Heart left ventricle (tissue), 16 donors: ENCODE measurements at places on chromosomes 2 and 18. TPM values are rescaled to one million over a fixed set of nuclear protein-coding genes. Genes with fewer than 3 reads are reported as not detected.

DNA sequence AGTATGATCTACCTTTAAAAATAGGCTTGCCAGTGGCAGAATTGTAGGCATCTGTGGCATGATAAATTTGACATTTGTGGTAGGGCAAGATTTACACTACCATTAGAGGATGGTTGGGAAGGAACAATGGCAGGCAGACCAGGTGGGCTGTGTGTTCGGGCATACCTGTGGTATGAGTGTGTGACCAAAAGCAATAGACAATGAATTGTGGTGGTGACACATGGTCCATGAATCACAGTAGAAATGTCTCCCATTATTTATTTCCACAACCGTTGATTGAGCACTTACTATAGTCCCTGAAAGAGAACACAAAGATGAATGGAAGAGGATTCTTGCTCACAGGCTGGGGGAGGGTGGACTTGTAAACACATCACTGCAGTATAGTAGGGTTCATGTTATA is 29.9 kb upstream of the RUFY4 start:
- H3K36me3 ChIP-seq = no peaks in the 10 kb centered on the region
- peaks cover 2% of the 10 kb centered on the region for H3K4me1 ChIP-seq

DNA sequence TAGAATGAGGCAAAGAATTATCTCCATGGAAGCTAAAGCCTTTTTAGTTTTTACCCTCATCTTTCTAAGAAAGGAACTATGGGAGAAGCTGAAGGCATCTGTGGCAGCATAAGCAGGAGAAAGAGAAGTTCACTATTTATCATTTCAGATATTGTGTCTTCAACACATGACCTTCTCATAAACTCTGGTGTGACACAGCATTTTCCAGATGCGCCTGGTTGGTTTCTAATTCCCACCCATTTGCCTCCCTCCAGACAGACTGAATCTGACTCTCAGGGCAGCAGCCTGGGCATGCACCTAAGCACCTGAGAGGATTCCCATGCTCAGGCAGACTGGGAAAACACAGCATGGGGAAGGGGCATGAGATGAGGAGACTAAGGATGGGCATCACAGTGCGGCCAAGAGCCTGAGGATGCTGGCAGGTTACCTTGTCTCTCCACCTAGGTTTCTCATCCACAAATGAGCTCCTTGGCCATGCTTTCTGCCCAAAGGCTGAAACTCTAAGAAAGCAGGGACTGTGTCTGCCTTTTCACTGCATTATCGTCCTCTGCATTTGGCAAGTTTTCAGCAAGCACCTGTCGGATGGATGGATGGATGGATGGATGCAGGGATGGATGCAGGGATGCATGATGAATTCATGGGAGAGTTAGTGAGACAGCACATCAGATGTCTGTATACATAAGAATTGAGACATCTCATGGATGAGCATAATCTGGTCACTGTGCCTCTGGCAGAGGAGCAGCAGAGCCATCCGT is 28.8 kb upstream of the SULT1C4 start:
- no peak overlapping the region for H3K27ac ChIP-seq
- no peaks in the 10 kb centered on the region for H3K36me3 ChIP-seq
- H3K4me1 ChIP-seq = no peaks in the 10 kb centered on the region
- no peak for DNase-seq
- peaks cover 12% of the 10 kb centered on the region for H3K27me3 ChIP-seq
- no peak overlapping the region for H3K4me3 ChIP-seq

GRCh38 chr2:208083807-208084206 is 40.5 kb downstream of the CRYGD start:
- DNase-seq = no peak
- no peaks in the 10 kb centered on the region for H3K4me1 ChIP-seq
- H3K27me3 ChIP-seq = no peaks in the 10 kb centered on the region
- H3K36me3 ChIP-seq = no peaks in the 10 kb centered on the region
- H3K27ac ChIP-seq = no peak overlapping the region

DNA sequence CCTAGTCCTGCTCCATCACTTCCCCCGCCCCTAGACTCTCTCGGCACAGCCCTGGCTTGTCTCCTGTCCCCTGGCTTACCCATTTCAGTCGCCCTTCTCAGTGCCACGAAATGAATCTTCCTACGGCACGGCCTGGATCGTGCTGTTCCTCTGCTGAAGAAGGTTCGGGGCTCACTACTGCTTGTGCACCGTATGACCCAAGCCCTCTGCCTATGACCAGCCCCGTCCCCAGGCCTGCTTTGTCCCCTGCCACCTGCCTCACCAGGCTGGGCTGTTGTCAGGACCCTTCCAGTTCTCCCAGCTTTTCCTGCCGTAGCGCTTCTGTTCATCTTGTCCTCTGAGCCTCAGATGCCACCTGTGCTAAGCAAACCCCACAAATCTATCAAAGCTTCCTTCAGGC is 13.9 kb downstream of the CHMP1B start:
- H3K36me3 ChIP-seq = no peaks in the 10 kb centered on the region
- no peaks in the 10 kb centered on the region for H3K4me1 ChIP-seq
- DNase-seq = no peak
- H3K27me3 ChIP-seq = no peaks in the 10 kb centered on the region
- no peak overlapping the region for H3K27ac ChIP-seq

GRCh38 chr2:232228971-232229894 is 149.3 kb upstream of the ALPP start:
- H3K27me3 ChIP-seq = no peaks in the 10 kb centered on the region
- peaks cover 7% of the 10 kb centered on the region for H3K4me1 ChIP-seq
- H3K36me3 ChIP-seq = no peaks in the 10 kb centered on the region
- H3K27ac ChIP-seq = no peak overlapping the region

DNA sequence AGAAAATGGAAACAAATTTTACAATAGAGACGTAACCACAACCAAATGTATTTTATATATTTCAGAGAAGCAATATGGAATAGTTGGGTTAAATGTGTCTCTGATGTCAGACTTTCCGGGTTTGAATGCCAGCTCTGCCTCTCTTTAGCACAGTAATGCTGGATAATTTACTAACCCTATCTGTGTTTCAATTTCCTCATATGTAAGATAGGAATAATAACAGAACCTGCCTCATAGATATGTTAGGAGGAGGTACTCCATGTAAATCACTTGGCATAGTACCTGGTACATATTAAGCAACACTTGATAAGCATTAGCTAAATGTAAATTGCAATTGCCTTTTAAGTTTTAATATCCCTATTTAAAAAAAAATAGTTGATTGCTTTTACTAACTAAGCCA is 231.3 kb upstream of the ZC3H15 start:
- no peaks in the 10 kb centered on the region for H3K27me3 ChIP-seq
- H3K36me3 ChIP-seq = no peaks in the 10 kb centered on the region
- no peaks in the 10 kb centered on the region for H3K4me1 ChIP-seq
- no peak overlapping the region for H3K4me3 ChIP-seq
- no peak overlapping the region for H3K27ac ChIP-seq

- H3K27me3 ChIP-seq = no peaks in the 10 kb centered on the region
- no peak for DNase-seq
- H3K4me1 ChIP-seq = no peaks in the 10 kb centered on the region
- no peak overlapping the region for H3K27ac ChIP-seq
- H3K36me3 ChIP-seq = no peaks in the 10 kb centered on the region
These were observed 26.0 kb upstream of the GALR1 start for GRCh38 chr18:77223653-77224052.

- peak overlapping the region; percentile 81 for H3K4me3 ChIP-seq
- H3K4me1 ChIP-seq = peaks cover 44% of the 10 kb centered on the region
- no peaks in the 10 kb centered on the region for H3K36me3 ChIP-seq
- no peak for DNase-seq
- H3K27ac ChIP-seq = peak overlapping the region; percentile 98
- no peaks in the 10 kb centered on the region for H3K27me3 ChIP-seq
These were observed 1.2 kb downstream of the ZNF236 start for GRCh38 chr18:76823587-76824011.

DNA sequence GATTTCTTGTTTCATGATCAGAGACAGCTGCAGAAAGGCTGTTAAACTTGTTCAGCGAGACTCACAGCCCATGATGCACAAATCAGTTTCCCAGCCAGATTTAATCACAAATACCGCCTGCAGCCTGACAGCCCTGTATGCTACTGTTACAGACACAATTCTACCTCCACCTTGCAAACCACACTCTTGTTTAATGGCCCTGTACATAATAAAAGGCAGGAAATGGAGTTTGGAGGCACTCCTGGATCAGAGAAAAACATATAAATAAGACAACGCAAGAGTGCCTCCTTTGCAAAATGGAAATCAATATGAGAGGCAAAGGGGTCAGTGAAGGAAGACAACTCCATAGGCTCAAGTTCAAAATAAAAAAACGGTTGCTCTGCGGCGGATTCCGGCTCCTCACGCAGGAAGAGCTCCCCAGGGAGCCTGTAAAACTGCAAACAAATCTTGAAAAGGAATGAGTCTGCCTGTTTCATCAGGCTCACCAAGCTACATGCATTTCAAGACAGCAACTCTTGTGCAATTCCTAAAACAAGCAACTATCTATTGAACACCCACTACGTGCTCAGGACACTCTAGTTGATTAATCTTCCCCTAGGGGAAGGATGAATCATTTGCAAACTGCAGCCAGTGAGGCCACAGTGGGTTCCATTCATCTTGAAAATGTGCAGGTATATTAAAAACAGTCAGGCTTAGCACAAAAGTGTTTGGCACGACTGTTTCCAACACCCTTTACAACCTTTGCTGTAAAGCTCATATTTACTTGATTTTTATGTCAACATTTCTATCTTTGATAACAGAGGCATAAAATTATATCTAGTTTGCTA is 37.5 kb downstream of the TBC1D8 start:
- DNase-seq = no peak
- no peaks in the 10 kb centered on the region for H3K27me3 ChIP-seq
- no peaks in the 10 kb centered on the region for H3K36me3 ChIP-seq
- peak overlapping the region; percentile 86 for H3K27ac ChIP-seq
- peaks cover 92% of the 10 kb centered on the region for H3K4me1 ChIP-seq

GRCh38 chr2:84885111-84885510 is 4.2 kb upstream of the TRABD2A start:
- no peak overlapping the region for H3K4me3 ChIP-seq
- no peaks in the 10 kb centered on the region for H3K27me3 ChIP-seq

- peak overlapping the region; percentile 86 for H3K27ac ChIP-seq
- no peak for DNase-seq
- H3K36me3 ChIP-seq = no peaks in the 10 kb centered on the region
- H3K4me3 ChIP-seq = peak overlapping the region; percentile 69
- peaks cover 18% of the 10 kb centered on the region for H3K4me1 ChIP-seq
These were observed 43.8 kb downstream of the SERTAD2 start for GRCh38 chr2:64609942-64610281.

DNA sequence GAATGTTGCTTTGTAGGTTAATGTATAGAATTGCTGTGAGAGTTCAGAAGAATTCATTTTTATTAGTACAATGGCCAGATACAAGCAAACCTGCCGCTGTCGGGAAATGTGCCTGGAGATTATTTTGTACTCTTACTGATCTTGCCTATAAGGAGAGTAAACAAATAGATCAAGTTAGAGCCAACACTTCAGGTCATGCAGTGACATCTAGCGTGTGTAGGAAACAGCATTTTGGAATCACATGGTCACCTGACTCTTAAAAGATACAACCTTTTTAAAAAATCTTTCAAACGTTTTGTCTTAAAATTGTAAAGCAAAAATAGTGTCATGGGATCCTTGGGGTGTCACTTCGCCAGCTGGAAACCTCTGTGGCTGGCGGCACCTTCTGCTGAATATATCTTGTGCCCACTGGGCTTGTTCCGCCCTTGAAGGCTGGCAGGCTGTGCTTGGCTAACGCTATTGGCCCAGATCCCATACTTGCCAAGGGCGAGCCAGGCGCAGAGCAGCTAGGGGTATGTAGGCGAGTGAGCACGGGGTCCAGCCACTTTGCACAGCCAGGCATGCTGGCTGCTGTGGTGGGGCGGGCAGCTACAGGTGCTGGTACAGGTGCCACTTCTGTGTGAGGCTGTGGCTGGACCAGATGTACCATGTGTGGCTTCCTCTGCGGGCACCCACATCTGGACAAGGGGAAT is 19.5 kb upstream of the RPRM start:
- H3K36me3 ChIP-seq = no peaks in the 10 kb centered on the region
- no peak for DNase-seq
- no peaks in the 10 kb centered on the region for H3K4me1 ChIP-seq
- H3K27me3 ChIP-seq = no peaks in the 10 kb centered on the region
- no peak overlapping the region for H3K4me3 ChIP-seq
- H3K27ac ChIP-seq = no peak overlapping the region

GRCh38 chr18:51361130-51361860 is 163.8 kb upstream of the MEX3C start:
- H3K27ac ChIP-seq = no peak overlapping the region
- H3K4me1 ChIP-seq = peaks cover 3% of the 10 kb centered on the region
- DNase-seq = no peak
- no peaks in the 10 kb centered on the region for H3K36me3 ChIP-seq
- H3K27me3 ChIP-seq = no peaks in the 10 kb centered on the region
- H3K4me3 ChIP-seq = no peak overlapping the region

GRCh38 chr2:140947236-140947635 is 1183.6 kb downstream of the LRP1B start:
- no peak overlapping the region for H3K4me3 ChIP-seq
- H3K36me3 ChIP-seq = no peaks in the 10 kb centered on the region
- no peak overlapping the region for H3K27ac ChIP-seq
- no peaks in the 10 kb centered on the region for H3K4me1 ChIP-seq
- H3K27me3 ChIP-seq = no peaks in the 10 kb centered on the region

DNA sequence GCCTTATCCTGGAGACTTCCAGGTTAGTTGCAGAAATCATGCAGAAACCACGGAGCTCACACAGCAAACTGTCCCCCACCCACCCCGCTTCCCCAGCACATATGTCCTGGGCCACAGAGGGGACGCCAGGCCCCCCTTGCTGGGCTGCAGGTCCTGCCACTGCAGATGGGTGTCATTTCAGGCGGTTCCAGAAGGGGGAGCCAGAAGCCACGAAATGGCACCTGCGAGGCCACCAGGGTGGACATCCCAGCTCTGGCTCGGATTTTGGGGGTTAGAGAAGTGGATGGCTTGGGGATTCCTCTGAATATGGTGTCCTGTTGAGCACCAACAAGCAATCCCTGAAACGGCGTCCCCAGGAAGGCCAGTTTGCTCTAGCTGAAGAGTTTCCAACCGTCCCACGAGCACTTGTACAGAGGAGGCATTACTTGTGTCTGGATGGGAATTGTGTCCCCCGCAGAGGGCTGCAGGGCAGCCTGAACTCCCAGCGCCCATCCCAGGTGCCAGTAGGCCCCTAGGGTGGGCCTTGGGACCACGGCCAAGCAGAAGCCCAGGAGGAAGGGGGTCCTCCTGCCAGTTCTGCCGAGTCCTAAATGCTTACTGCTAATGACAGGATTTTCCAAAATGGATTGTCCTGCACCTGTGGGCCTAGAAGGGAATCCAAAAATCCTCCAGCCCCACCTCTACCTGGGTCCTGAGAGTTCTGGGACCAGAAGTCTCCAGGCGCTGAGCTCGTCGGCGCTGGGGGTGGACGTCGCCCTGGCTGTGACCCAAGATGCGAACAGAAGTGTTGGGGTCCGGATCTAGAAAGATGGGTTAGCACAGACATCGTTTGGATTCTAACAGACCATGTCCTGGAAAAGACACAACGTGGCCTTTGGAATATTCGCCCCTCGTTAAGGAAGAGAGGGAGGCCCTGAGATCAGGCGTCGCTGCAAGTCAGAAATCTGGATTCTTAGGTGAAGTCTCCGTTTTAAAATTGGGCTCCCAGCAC is 14.6 kb upstream of the NFATC1 start:
- no peak overlapping the region for H3K4me3 ChIP-seq
- peaks cover 16% of the 10 kb centered on the region for H3K36me3 ChIP-seq
- H3K4me1 ChIP-seq = peaks cover 4% of the 10 kb centered on the region
- no peak overlapping the region for H3K27ac ChIP-seq
- peak; percentile 71 for DNase-seq

GCKR gene
- polyA plus RNA-seq = 1.7 TPM

ABHD1 gene
- 6.2 TPM for polyA plus RNA-seq

APCDD1 gene
- polyA plus RNA-seq = 23.6 TPM
